Adrenal gland (tissue), 19 donors: ENCODE measurements at places on chromosomes 5 and 9.

- peak; percentile 90 for DNase-seq
These were observed 121.1 kb upstream of the IL12B start for GRCh38 chr5:159451197-159452052.

DNA sequence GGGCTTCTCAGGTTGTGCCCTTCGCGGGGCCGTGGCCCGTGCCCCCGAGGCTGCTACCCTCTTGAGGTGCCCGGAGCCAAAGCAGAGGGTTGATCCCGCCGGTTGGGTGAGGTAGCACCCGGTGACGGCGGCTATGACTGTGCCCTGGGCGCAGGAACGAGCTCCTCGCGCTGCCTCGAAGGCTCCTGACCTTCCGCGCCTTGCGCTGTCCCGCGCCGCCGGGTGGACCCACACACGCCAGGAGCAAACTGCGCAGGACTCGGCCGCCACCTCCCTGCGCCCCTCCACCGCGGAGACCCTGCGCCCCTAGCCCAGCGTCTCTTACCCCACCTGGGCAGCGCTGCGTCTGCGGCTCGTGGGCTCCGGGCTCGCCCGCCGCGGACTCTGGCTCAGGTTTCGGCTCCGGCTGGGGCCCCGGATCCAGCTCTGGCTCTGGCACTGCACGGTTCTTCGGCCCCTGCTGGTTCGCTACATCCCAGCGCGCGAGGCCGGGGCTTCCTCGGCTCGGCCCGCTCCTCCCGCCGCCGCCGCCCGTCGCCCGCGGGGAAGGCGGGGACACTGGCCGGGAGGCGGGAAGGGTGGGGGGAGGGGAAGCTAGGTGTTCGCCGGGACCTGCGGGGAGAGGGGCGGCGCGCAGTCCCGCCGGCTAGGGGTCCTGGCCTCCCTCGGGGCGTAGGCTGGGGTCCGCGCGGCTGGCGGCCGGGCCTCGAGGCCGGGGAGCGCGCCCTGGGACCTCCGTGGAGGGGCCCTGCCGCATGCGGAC lies 5.4 kb upstream of the PITX1 start:
- peak; percentile 31 for DNase-seq

DNA sequence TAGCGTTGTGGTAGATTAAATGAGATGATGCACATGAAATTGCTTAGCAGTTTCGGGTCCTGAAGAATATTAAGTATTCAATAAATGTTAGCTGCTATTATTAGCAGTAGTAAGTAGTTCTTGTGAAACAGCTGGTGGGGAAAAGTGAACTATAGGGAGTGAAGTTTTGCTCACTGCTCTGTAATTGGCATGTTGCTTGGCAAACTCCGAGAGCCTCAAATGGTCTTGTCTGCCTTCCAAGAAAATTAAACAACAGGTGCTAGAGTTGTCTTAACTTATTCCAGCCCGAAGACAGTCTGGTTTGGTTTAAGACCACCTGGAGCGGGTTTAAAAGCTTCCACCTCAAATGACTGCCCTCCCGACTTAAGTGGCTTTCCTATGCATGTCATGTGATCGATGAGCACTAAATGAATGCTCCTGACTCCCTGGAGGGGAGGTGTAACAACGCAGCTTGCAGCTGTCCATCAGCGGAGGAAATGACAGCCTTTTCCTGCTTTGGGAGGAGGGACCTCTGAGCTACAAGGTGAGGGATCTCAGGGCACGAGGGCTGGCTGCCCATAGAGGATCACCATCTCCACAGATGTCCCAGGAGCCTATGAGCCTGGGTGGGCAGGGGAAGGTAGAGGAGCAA lies 202.9 kb upstream of the PANK3 start:
- DNase-seq = no peak

- DNase-seq = no peak
These were observed 7.9 kb upstream of the ENTREP1 start for GRCh38 chr9:69317081-69317480.

DNA sequence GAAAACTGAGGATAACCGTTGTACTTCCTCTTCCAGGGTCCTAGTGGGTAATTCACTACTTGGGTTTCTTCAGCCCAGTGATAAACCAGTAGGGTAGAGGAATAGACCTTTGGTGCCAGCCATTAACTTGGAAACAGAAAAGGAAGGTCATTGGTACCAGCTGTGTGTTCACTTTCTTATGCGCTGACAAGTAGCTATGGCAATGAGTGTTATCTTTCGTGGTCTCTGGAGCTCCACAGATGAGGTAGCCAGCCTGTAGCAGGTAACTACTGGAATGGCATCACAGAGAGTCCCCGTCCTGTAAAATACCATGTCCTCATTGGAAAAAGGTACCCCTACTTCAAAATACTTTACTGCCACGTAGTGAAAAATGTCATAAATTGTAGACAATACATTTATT lies 2.3 kb downstream of the UHRF2 start:
- no peak for DNase-seq

DNA sequence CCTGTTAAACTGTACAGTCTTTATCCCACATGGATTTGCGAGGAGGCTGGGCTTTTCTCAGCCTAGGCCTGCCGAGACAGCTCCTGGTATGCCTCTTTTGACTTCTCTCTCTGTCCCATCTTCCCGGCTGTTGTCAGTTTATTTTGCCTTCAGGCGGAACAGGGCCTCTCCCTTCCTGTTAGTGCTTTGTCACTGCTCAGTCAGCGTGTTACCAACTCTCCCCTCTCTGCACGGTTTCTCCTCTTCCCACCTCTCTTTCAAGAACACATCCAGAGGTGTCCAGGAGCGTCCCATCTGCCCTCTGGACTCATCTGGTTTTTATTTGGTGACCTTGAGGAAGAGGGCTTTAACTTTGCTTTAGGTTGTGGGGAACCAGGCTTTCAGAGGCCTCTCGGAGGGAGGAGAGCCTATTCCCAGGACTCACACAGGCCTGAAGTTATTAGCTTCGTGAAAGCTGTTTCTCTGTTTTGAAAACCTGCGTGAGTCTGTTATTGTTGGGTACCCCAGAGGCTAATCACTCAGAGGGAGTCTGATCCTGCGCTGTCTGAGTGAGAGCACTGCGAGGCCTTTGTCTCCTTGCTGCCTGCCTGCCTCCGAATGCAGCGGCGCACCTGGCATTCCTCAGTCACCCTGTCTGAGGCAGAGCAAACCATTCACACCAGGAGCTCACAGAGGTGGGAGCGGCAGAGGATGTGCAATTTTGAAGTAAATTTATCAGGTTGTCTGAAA lies 234.4 kb upstream of the MPDZ start:
- no peak for DNase-seq

- DNase-seq = no peak
These were observed 26.9 kb downstream of the CNOT6 start for GRCh38 chr5:180521101-180521500.

DNA sequence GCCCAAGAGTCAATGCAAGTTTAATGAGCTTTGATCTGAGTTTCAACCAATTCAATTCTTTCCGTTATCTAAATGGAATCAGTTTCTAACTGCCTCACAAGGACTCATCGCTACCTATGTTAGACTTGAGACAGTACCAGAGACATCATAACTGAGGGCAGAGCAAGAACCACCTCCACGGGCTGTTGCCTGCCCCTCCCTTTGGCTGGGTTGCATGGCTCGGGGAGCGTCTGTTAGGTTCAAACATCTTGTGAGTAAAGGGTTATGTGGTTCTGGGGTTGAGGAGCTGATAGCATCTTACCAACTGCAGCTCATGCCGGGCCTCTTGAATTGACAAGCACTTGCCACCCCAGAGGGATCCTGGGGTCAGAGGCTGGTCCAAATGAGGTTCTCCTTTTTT lies 457.9 kb downstream of the ENC1 start:
- no peak for DNase-seq

- DNase-seq = no peak
These were observed 48.3 kb downstream of the WHRN start for GRCh38 chr9:114456929-114457328.

DNA sequence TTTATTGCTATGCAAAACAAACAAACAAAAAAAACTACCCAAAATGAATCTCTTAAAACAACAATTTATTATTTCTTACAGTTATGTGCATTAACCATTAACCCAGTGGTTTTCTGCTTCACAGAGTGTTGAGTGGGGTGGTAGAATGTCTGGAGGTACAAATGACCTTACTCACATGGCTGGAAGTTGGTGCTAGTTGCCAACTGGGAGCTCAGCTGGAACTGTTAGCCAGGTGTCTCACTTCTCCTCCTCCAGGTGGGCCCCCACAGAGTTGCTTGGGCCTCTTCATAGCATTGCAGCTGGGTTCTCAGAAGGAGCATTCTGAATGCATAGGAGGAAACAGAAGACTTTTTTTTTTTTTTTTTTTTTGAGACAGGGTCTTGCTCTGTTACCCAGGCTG lies 10.5 kb upstream of the B4GALT1 start:
- no peak for DNase-seq

GRCh38 chr5:172417130-172417841 lies 37.0 kb downstream of the SH3PXD2B start:
- DNase-seq = peak; percentile 72

DNA sequence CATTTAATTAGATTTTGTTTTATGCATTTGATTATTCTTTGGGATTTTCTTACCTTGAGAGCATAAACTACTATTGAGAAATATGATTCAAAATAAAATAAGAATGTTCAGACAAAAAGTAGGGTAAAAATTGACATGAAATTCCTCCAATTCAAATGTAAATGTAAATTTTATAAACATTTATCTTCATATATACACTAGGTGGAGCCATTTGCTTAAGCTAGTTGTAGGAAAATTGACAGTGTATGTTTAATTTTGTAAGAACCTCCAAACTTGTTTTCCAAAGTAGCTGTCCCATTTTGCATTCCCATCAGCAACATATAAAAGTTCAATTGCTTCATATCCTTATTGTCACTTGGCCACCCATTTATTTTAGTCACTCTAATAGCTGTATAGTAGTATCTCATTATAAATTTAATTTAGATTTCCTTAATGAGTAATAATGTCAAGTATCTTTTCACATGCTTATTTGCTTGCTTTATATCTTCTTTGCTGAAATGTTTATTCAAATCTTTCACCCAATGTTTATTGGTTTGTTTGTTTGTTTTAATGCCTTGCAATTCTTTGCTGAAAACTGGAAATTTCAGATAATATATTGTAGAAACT lies 37.6 kb upstream of the SLCO6A1 start:
- no peak for DNase-seq

- no peak for DNase-seq
These were observed 28.6 kb upstream of the NKX2-5 start for GRCh38 chr5:173263566-173263965.

- DNase-seq = no peak
These were observed 6.4 kb downstream of the NDUFS6 start for GRCh38 chr5:1807451-1808185.

DNA sequence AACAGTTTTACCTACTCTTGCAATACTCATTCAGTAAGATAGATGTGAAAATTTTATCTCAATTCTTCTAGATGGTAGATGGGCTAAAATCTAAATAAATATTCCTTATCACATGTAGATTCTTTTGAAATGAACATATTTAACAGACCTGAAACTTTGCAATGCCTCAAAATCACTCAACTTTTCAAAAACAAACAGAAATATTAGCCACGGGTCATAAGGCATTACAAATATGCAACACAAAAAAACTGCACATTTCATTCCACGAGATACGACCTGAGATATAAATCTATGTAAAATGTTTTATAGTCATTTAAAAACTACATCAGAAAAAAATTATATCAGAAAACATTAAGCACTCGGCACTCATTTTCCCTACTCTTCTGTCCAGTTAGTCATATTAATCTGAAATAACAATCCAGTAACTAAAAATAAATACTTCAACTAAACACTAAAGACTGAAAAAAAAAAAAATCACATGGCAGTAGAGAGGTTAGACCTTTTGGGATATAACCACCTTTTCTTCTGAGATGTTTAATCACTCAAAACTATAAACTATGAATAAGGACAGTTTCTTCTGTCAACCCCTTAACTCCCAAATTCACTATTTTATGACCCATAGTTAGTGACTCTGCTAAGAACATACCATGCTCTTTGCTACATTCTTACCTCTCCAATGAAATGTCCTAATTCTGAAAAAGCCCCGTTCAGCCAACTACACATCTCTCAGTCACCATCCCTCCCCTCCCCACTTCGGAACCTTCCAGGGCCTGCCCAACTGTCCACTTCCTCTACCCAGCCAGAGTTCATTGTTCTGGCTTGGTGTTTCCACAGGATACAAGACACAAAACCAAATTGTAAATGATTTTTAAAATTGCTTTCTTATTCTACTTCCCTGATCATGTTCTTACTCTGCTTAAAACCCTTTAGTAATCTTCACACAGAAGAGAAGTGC lies 6.4 kb downstream of the HOMER1 start:
- no peak for DNase-seq

DNA sequence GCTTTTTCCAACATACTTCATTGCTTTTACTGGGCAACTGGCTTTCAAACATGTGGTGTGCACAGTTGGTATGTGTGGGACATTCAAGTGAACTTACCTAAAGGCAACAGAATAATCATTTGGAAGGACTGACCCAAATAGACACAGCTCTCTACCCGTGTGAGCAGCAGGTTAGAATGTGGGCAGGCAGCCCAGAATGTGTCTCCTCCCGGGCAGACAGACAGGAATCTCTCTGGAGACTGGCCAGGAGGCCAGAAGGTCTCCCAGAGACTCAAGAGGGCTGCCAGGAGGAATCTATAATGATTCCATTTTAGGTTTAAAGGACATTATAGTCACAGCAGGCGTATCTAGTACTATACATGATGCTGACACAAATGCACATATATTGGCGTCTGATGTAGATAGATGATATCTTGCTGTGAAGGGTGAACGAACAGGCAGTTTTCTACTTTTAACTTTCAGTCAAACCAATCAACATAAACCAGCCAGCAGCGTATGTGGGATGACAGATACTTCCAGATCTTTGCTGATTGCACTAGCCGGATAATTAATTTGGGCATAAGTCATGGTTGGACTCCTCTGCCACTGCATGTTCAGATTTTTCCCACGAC lies 297.4 kb upstream of the ZNF608 start:
- DNase-seq = peak; percentile 82

DNA sequence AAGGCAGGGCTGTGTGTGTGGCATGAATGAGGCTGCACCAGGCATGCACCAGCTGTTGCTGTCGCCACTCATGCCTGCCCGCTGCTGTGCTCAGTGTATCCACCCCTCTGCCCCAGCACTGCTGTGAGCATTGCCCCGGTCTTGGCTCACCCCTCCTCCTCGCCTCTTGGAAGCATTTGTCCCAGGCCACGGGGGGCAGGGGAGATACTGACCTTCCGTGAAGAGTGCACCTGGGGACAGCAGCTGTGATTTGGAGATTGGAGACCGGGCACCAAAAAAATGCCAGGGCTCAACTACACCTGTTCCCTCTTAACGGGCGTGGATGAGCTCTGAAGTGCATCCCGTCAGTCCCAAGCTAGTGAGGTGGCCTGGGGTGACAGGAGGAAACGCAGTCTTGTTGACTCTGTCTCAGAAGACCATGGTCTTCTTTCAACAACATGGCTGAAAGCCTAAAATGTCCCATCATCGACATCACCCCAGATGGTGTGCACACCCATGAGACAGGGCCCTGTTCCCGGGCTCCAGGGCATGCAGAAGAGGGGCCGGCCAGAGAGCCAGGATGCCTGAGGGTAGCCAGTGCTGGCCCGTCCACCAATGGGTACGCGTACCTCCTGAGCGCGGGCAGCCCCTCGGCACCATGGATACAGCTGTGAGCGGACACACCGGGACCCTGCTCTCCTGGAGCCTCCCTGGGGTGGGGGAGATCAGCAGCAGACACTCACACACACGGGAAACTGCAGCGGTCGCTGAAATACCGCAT lies 115.8 kb downstream of the COL5A1 start:
- no peak for DNase-seq

- no peak for DNase-seq
These were observed 28.8 kb upstream of the CDC23 start for GRCh38 chr5:138241688-138242571.

- no peak for DNase-seq
These were observed 423.0 kb upstream of the BRINP1 start for GRCh38 chr9:119792242-119792641.

- peak; percentile 87 for DNase-seq
These were observed 982 bp downstream of the EPB41L4A start for GRCh38 chr5:112417931-112418658.

GRCh38 chr5:37645707-37646106 lies 194.1 kb downstream of the GDNF start:
- DNase-seq = no peak
